ENCODE measurements at places on chromosomes 1 and 21.
A peak's percentile ranks its signal among the peaks of the same experiment; 100 is the strongest.

DNA sequence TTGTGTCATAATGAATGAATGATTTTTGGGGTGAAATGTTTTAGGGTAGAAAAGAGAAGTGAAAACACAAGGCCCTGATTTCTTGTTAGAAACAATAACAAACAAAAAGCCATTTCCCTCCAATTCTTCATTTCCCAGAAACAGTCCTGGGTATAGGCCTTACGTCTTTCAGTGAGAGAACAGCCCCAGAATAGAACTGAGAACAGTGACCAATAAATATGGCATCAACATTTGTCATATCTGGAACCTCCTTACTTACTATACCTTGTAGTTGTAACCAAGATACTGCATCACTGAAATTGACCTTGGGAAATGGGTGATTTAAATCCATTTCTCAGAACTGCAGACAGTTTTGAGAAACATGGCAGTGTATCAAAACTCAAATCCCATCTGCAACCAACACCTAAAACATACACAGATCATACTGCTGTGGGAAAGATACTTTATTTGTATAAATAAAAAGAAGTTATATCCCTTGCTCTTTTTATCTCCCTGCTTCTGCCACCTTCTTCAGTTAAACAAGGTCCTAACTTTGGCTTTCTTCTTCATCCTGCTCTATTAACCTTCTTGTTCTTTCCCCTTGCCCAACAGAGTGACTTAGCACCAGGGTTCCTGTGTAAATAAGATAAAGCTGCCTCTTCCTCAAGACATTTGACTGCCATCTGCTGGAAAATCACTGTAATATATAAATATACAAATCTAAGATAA lies 19.5 kb downstream of the XKR8 start:
- DNase-seq = peak; percentile 66

GRCh38 chr1:8415526-8416278 lies 97.8 kb downstream of the SLC45A1 start:
- no peak for DNase-seq

DNA sequence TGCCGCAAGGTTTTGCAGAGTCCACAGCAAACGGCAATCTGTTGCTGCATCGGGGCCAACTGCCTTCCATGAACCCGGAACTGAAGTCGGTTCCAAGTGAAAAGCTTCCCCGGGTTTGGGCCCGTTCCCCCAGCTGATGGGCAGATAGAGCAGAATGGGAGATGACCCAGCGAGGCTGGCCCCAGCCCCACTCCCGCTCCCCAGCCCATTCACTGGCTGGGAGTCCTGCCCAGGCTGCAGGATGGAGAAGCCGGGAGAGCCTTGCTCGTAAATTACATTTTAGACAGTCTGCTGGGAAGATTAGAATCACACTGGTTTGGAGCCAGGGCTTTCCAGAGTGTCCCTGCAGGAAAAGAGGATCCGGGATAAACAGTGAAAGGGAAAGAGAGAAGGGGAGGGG lies 31.6 kb upstream of the PAX7 start:
- no peak for DNase-seq

DNA sequence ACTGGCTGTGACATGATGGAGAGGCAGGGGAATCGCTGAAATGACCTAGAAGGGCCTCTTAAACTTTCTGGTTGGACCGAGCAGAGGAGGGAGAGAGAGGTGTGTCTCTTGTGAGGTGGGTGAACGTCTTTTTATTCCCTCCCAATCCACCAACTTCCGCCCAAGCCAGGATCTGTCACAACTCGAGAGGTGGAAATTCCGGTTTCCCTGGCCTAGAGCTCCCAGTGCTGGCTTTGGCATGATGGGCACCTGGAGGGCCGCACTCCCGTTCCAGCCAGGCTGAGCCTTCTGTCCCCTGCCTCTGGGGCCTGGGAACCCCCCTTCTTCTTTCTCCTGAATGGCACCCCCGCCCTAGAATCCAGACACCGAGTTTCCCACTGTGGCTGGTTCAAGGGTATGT lies at the start of gene SEMA4A:
Gene SEMA4A (plus strand): TSS at position 224 of the 400 bp plus-strand sequence. CDS start 994 bp downstream, outside the sequence.
- DNase-seq = no peak

DNA sequence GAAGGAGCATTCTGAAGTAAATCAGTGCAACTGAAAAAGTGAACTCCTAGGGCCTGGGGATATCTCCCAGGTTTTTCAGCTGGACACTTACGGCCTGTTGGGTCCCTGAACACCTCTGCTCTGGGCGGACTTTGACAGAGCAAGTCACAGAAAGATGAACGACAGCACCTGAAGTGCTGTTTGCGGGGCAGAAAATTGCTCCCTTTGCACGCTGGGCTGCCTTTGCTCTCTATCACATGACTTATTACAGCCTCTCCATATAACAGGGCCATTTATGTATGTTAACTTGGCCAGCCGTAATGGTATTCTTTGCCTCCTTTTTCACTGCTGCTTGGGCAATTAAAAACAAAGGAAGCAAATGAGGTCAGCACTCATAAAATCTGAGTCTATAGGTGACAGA lies 332.9 kb downstream of the BARHL2 start:
- no peak for DNase-seq

GRCh38 chr1:113657556-113658063 lies 101.7 kb downstream of the PHTF1 start:
- no peak for DNase-seq

GRCh38 chr1:240691909-240692705 lies 80.2 kb upstream of the GREM2 start:
- DNase-seq = peak; percentile 71

DNA sequence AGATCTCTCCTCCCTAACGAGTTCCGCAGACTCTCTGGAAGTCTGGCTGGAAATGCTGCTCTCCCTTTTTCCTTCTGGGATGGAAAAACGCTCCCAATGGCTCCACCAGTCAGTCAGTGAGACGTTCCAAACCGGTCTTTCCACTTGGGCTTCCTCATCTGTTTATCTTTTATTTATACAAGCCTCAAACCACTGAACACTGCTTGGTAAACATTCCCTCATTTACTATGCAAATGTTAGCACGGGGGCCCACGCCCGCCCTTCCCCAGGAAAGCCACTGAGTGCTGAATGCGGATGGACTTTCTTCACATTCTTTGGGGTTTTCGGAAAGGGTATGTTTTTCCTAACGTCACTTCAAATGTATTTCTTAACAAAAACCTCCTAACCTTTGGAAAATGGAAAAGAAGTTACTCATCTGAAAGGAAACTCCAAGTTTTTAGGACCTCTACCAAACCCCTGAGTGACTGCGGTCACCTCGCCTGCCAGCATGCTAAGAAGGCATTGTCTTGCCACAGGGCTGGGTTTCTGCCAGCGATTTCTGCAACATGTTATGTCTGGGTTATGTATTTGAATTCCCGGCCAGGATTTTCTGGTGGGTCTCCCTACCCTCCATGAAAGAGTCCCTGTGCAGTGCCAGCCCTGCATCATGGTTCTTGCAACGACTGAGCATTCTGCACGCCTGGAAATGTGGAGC lies 14.0 kb upstream of the UMODL1 start:
- peak; percentile 64 for DNase-seq

DNA sequence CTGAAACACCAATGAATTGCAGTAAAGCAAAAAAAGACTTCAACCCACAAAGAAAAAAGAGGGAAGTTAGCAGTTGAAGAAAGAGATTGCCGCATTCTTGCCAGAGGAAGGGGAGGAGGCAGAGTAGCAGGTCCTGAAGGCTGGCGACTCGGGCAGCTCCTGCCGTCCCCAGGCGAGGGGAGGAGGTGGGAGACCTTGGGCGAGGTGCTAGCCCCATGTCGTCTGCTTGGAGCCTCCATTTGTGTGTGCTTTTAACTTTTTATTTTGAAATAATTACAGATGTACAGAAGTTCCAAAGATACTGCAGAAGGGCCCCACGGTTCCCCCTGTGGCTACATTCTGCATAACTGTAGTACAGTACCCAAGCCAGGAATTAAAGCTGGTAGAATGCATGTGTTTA lies 6.7 kb downstream of the TRPM2 start:
- DNase-seq = no peak

- no peak for DNase-seq
Observed at GRCh38 chr21:40852563-40852962, 5.6 kb upstream of the DSCAM start.

DNA sequence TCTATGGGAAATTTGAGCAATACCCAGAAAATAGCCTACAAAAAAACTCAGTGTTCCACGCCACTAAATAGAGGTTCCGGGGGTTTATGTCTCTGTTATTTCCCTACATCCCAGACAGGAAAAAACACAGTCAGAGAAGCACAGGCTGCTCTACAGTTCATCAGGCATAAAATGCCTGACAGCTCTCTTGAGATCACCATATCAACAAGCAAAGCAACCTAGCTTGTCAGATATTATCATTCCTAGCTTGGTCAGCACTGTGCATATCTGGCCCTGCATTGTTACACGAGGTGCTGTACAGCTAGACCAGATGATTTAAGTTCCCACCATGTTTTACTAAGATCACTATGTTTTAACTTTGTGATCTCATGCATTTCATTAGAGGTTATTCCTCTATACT lies 172.6 kb downstream of the PTPRC start:
- DNase-seq = no peak

DNA sequence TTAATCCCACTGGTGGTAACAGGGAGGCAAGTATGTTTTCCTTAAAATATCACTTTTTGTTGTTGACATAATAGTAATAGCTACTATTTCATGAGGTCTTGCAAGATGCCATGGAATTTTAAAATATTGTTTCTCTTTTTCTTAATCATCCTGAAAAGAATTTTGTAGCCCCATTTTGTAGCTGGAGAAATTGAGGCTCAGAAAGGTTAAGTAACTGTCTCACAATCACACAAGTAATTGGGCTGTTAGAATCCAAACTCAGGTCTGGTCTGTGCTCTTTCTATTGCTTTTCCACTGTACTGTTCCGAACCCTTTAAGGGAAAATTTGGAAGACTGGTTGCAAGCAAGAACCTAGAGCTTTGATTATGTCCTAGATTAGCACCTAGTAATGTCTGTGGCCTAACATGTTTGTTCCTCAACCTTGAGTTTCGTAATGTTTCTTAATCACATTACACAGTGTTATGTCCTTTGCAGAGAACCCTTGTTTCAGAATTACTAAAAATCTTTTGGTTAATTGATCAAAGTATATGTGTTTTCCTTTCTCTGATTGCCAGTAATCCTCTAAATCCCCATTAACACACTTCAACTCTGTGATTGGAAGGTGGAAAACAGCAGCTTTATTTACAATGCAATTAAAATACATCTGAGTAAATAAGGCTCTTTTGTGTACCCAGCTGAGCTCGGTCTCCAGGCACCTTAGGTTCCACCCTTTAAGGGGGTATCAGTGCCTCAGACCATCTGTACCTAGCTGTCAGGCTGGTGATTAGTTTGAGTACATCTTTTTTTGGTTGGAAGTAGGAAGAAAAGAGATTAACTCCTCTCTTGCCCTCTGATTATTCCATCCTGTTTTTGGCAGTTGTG lies 10.4 kb downstream of the LRRC42 start:
- DNase-seq = peak; percentile 23

GRCh38 chr1:156445789-156446263 lies 54.7 kb downstream of the MEF2D start:
- DNase-seq = peak; percentile 91

Measured in MCF 10A (cell line).